ACHN (cell line): ENCODE measurements at places on chromosomes 12 and 14.

- DNase-seq: peak; percentile 41
Measured at GRCh38 chr14:46661728-46662127, 10.1 kb upstream of the RPL10L start.

- DNase-seq: no peak
Measured at GRCh38 chr12:41339784-41340183, 151.7 kb downstream of the PDZRN4 start.

DNA sequence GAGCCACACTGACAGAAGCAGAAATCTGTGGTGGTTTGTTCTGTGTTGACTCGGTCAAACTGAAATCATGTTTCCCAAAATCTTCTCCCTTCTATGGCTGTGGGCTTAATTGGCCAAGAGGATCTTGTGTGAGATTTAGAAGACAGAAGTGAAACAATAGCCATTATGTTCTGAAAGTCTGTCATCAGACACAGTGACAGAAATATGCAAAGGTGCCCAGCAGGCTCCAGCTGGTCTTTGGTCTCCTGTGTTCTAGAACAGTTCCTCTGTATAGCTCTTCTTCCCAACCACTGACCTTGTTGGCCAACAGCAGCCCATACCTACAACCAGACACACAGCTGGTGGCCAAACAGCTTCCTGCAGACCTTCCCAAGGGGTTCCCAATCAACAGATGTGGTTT, 25.0 kb upstream of the COCH start:
- no peak for DNase-seq

DNA sequence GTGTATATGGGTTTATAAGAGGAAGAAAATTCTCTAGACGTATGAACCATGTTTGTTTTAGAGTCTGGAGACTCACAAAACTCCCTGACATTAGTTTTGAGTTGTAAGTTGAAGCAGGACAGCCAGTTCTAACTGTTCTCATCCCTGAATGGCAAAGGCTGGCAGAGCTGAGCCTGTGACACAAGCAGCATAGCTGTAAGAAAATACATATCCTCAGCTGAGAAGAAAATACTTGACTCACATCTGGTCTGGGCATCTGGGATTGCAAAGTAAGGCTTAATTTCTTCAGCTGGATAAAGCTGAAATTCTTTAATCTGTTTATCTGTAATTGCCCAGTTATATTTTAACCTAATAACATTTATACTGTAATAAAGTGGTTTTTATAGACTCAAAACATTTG, 156.3 kb downstream of the PELI2 start:
- no peak for DNase-seq
